Neural crest cell (in vitro differentiated cells): ENCODE measurements at places on chromosomes 1 and 21.
A peak's percentile ranks its signal among the peaks of the same experiment; 100 is the strongest.

DNA sequence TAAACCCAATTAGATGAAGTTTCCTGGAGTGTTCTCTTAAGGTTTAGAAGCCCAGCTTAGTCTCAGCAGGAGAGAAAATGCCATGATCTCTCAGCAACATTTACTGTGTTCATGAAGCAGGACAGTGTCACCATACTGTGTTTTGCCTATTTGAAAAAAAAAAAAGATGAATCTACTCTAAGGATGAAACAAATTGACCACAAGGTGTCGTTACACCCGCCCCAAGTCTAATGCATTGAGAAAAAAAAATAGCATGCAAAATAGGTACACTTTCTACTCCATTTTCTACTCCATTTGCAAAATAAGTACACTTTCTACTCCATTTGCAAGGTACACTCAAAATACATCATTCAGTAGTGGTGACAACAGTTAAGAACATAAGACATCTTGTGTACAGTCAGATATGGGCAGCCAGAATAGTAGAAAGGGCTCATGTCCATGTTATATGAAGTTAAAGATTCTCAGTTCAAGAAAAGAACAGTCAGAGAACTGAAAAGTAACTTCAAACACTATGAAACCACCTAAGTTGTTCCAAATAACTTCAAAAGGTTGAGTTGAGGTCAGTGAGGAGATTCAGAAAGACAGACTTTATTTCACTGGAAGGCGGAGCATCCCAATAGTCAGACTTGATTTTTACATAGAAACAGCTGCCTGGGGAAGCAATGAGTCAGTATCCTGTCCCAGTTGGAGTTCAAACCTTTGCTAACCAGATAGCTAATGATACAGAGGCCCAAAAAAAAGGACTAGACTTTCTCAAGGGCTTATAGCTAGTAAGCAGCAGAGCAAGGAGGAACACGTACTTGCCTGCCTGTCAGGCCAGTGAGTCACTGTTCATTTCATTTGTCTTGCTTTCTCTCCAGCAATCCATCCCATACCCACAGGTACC, 13.3 kb downstream of the PLPPR5 start:
- no peaks in the 10 kb centered on the region for H3K36me3 ChIP-seq
- no peak for DNase-seq
- no peak overlapping the region for H3K4me3 ChIP-seq
- no peaks in the 10 kb centered on the region for H3K4me1 ChIP-seq

- no peak for DNase-seq
- H3K36me3 ChIP-seq, result no peaks in the 10 kb centered on the region
- H3K4me1 ChIP-seq, result peaks cover 14% of the 10 kb centered on the region
- peak overlapping the region; percentile 74 for H3K27ac ChIP-seq
These were observed 23.3 kb upstream of the CDK18 start for GRCh38 chr1:205481218-205481617.

DNA sequence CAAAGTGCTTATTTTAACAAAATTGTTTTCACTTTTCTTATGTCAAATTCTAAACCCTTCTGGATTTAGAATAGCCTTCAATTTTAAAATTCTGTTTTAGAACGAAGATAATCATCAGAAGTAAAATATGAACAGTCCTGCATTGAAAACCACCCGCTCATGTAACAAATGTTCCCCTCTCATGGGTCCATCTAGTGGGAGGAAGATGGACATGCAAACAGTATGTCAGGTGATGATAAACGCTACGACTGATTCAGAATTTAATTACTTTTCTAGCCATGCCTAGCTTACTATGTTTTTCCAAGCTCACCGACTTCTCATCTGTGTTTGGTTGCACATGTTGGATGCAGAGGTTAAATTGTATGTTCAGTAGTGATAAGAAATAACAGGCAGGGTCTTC, 23.5 kb downstream of the SOD1 start:
- peaks cover 24% of the 10 kb centered on the region for H3K36me3 ChIP-seq
- no peak for DNase-seq
- no peak overlapping the region for H3K27ac ChIP-seq

- H3K27me3 ChIP-seq, result no peaks in the 10 kb centered on the region
- DNase-seq, result no peak
- no peaks in the 10 kb centered on the region for H3K36me3 ChIP-seq
- no peak overlapping the region for H3K4me3 ChIP-seq
- no peaks in the 10 kb centered on the region for H3K4me1 ChIP-seq
- H3K27ac ChIP-seq, result no peak overlapping the region
These were observed 53.4 kb downstream of the DUSP10 start for GRCh38 chr1:221688488-221688843.

- peaks cover 32% of the 10 kb centered on the region for H3K4me1 ChIP-seq
- H3K36me3 ChIP-seq, result peaks cover 2% of the 10 kb centered on the region
- no peaks in the 10 kb centered on the region for H3K27me3 ChIP-seq
- no peak for DNase-seq
These were observed 1.3 kb downstream of the SMG5 start for GRCh38 chr1:156281281-156281680.

- no peaks in the 10 kb centered on the region for H3K27me3 ChIP-seq
- H3K36me3 ChIP-seq, result no peaks in the 10 kb centered on the region
- no peak for DNase-seq
- no peaks in the 10 kb centered on the region for H3K4me1 ChIP-seq
These were observed 43.4 kb downstream of the WDR64 start for GRCh38 chr1:241695246-241696171.

DNA sequence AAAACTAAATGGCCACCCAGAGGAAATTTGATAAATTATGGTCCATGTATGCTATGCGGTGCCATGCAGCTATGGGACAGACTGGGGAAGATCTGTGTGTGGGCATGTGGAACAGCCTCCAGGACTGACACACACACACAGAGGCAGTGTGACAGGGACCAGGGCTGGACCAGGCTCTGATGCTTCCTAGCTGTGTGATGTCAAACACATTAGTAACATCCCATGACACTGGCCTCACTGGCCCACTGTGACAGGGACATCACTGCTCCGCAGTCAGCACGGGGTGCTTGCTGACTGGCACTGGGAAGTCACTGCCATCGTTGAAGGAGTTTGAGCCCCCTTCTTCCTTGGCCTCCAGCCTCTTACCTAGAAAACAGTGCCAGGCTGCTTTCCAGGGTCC, 13.9 kb downstream of the RAP1GAP start:
- peaks cover 31% of the 10 kb centered on the region for H3K4me1 ChIP-seq
- H3K4me3 ChIP-seq, result no peak overlapping the region
- no peak for DNase-seq
- H3K27me3 ChIP-seq, result peaks cover 33% of the 10 kb centered on the region

DNA sequence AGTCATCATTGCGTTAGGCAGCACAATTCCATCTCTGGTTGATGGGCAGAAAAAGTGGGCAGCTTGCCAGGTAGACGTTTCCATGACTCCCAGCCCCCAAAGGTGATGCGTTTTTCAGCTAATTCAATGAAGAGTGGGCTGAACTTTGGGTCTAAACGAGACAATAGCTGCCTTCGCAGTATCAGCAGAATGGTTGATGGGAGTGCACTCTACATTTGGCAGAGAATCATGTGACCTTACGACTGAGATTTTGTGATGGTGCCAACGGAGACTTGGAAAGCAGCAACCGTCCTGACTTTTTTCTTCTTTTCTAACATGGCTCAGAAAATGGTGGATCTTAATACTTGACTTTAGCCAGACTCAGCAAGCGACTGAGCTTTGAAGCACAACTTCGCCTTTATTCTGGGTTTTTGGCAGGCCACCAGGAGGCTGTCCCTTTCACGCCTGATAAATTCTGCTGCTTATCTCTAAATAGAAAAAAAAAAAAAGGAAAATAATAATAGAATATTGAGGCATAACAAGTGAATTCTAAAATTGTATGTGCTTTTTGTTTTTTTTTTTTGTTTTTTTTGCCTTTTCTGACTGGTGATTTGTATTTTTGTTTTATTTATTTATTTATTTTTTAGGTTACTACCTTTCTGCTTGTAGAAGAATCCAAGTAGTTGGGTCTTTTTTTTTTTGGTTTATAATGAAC, 804.8 kb downstream of the USP25 start:
- no peaks in the 10 kb centered on the region for H3K27me3 ChIP-seq
- H3K27ac ChIP-seq, result no peak overlapping the region
- no peak overlapping the region for H3K4me3 ChIP-seq
- DNase-seq, result no peak
- H3K4me1 ChIP-seq, result peaks cover 5% of the 10 kb centered on the region

DNA sequence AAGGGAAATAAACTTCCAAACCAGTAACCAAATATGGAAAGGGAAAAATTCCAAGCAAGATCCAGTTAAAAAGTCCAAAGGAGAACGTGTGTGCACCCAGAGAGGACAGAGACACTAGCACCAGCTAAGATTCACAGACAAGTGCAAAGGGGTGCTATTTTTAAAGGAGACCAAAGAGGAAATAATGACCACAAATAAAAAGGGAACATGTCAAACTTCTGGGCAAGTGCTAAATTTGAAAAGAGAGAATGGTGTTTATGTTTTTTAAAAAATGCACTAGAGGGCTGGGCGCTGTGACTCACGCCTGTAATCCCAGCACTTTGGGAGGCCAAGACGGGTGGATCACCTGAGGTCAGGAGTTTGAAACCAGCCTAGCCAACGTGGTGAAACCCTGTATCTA, 8.6 kb downstream of the JAM2 start:
- no peak overlapping the region for H3K27ac ChIP-seq
- H3K36me3 ChIP-seq, result peaks cover 3% of the 10 kb centered on the region

- H3K27ac ChIP-seq, result no peak overlapping the region
- H3K36me3 ChIP-seq, result no peaks in the 10 kb centered on the region
- peaks cover 5% of the 10 kb centered on the region for H3K4me1 ChIP-seq
- peaks cover 49% of the 10 kb centered on the region for H3K27me3 ChIP-seq
- H3K4me3 ChIP-seq, result no peak overlapping the region
These were observed 69.9 kb upstream of the IGSF21 start for GRCh38 chr1:18037651-18038050.

GRCh38 chr1:156499842-156500542, 583 bp downstream of the MEF2D start:
- no peaks in the 10 kb centered on the region for H3K36me3 ChIP-seq
- H3K4me1 ChIP-seq, result peaks cover 61% of the 10 kb centered on the region
- H3K4me3 ChIP-seq, result peak overlapping the region; percentile 94

DNA sequence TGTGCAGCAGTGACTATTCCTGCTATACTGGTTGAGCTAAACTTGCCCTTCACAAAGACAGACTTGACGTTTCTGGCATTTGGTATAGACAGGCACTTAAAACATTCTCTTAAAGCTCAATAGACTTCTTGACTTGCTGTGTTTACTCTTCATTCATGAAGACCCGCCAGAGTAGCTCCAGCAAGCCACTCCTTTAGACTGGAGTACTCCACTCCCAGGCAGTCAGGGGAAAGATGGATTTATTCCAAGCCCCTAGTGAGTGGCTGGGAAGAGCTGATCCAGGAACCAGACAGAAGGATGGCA, 70.7 kb downstream of the EVA1C start:
- H3K27ac ChIP-seq, result no peak overlapping the region
- H3K36me3 ChIP-seq, result no peaks in the 10 kb centered on the region
- no peak for DNase-seq
- peaks cover 4% of the 10 kb centered on the region for H3K4me1 ChIP-seq
- H3K27me3 ChIP-seq, result no peaks in the 10 kb centered on the region

DNA sequence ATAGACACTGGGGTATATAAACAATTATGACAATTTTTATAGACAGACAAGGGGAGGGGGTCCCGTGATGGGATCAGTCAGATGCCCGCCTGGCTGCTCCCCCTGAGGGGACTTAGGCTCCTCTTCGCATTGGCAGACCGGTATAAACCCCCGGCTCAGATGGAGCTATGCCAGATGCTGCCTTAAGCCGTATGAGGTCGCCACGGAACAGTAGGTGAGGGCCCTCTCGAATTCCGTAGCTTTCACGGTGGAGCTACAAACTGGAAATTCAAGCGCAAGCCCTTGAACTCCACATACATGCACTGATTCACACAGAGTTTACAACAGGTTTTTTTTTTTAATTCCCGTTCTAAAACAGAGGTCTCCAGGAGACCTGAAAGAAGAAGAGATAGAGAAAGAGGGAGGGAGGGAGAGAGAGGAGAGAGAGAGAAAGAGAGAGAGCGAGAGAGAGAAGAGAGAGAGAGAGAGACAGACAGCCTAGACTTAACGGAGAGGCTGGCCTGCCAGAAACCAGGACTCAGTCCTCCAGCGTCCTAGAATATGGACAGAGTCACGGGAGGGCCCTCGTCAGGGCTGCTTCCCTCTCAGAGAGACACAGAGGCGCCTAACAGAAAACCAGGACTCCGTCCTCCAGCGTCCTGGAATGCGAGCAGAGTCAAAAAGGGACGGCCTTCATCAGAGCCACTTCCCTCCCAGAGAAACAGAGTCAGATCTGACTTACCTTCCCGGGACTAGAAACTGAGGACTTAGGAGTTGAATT, 24.4 kb upstream of the TMEM54 start:
- no peaks in the 10 kb centered on the region for H3K36me3 ChIP-seq
- DNase-seq, result no peak
- H3K27me3 ChIP-seq, result peaks cover 35% of the 10 kb centered on the region
- H3K27ac ChIP-seq, result no peak overlapping the region
- peak overlapping the region; percentile 5 for H3K4me3 ChIP-seq

GRCh38 chr1:21778405-21778727, 4.6 kb downstream of the USP48 start:
- peak overlapping the region; percentile 80 for H3K4me3 ChIP-seq
- H3K36me3 ChIP-seq, result no peaks in the 10 kb centered on the region
- H3K27me3 ChIP-seq, result no peaks in the 10 kb centered on the region
- DNase-seq, result no peak
- no peak overlapping the region for H3K27ac ChIP-seq
- H3K4me1 ChIP-seq, result peaks cover 37% of the 10 kb centered on the region
